Pericardium fibroblast (primary cell): ENCODE measurements at places on chromosomes 7 and 10. TPM values are rescaled to one million over a fixed set of nuclear protein-coding genes. Genes with fewer than 3 reads are reported as not detected.

The UNCX gene
- total RNA-seq = not detected in 2 replicates

The CYP2C8 gene
- not detected in 2 replicates for total RNA-seq

The C10orf71 gene
- not detected in 2 replicates for total RNA-seq

The ADRB1 gene
- not detected in 2 replicates for total RNA-seq

The ERVW-1 gene
- not detected in 2 replicates for total RNA-seq

The PARP12 gene
- 11.7 and 16.2 TPM in 2 replicates for total RNA-seq

The C10orf67 gene
- not detected in 2 replicates for total RNA-seq

The OR6V1 gene
- not detected in 2 replicates for total RNA-seq

The EFCAB10 gene
- total RNA-seq = not detected in 2 replicates

The GPR158 gene
- 0.09 and 2.6 TPM in 2 replicates for total RNA-seq

The OPALIN gene
- total RNA-seq = not detected in 2 replicates

The GRM8 gene
- total RNA-seq = not detected in 2 replicates
